ENCODE measurements at places on chromosomes 2 and 18.

- no peaks in the 10 kb centered on the region for H3K36me3 ChIP-seq
- no peak for DNase-seq
- no peaks in the 10 kb centered on the region for H3K4me1 ChIP-seq
- no peaks in the 10 kb centered on the region for H3K27me3 ChIP-seq
Measured at GRCh38 chr2:66134138-66134701, 300.7 kb upstream of the MEIS1 start.

- H3K36me3 ChIP-seq = peaks cover 10% of the 10 kb centered on the region
- no peak overlapping the region for H3K4me3 ChIP-seq
- H3K27ac ChIP-seq = no peak overlapping the region
Measured at GRCh38 chr18:70004696-70005095, 57.0 kb upstream of the CD226 start.

DNA sequence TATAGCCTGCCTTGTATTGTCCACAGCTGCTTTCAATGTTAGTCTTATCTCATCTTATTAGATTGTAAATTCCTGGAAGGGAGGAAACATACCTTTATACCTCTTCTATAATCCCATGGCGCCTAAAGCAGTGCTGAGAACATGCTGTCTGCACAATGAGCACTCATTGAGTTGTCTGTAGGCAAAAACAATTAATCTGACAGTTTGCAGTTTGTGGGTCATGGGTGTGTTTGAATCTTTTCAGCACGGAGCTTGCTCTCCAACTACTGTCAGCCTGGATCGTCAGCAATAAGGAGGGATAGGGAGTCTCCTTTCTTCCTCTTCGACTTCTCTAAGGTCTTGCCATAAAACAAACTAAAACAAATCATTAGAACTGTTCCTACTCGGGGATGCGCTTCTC, 26.5 kb upstream of the GREB1L start:
- DNase-seq = no peak
- H3K36me3 ChIP-seq = no peaks in the 10 kb centered on the region
- H3K4me3 ChIP-seq = no peak overlapping the region
- no peaks in the 10 kb centered on the region for H3K27me3 ChIP-seq
- H3K4me1 ChIP-seq = no peaks in the 10 kb centered on the region
- no peak overlapping the region for H3K27ac ChIP-seq

DNA sequence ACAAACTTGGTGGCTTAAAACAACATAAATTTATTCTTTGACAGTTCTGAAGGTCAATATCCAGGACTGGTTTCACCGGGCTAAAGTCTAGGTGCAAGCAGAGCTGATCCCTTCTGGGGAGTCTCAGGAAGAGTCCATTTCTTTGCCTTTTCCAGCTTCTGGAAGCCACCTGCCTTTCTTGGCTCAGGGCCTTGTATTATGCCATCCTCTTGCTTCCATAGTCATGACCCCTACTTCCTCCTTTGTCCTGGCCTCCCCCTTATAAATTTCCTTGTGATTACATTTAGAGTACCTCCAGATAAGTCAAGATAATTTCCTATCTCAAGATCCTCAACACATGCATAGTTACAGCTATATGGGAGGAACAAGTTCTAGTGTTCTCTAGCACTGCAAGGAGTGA, 1089.5 kb downstream of the LRP1B start:
- H3K27me3 ChIP-seq = no peaks in the 10 kb centered on the region
- H3K4me3 ChIP-seq = no peak overlapping the region
- no peaks in the 10 kb centered on the region for H3K36me3 ChIP-seq

DNA sequence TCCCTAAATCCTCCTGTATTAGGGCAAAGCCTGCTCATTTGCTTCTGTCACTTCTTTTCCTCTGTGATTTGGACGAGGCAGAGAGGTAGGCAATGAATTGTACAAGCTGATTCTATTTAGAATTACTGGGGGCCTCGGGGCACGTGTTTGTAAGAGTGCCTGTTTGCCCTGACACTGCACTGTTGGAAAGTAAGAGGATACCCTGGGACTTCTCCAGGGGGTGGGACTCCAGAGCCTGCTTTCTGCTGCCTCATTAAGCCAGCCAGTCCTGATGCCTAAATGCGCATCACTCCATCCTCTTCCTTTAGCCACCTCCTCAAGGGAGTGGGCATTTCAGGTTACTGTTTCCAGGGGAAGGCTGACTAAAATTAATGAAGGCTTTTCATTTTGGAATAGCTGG, 134.3 kb downstream of the TDRD15 start:
- no peak overlapping the region for H3K4me3 ChIP-seq
- H3K4me1 ChIP-seq = no peaks in the 10 kb centered on the region
- no peak overlapping the region for H3K27ac ChIP-seq
- no peak for DNase-seq
- H3K27me3 ChIP-seq = no peaks in the 10 kb centered on the region
- no peaks in the 10 kb centered on the region for H3K36me3 ChIP-seq

- H3K27me3 ChIP-seq = no peaks in the 10 kb centered on the region
- no peaks in the 10 kb centered on the region for H3K36me3 ChIP-seq
- no peak for DNase-seq
- H3K27ac ChIP-seq = no peak overlapping the region
- H3K4me3 ChIP-seq = no peak overlapping the region
Measured at GRCh38 chr2:134308474-134309385, 54.9 kb downstream of the MGAT5 start.

GRCh38 chr2:85716346-85716914, 22.3 kb downstream of the GNLY start:
- H3K36me3 ChIP-seq = no peaks in the 10 kb centered on the region
- DNase-seq = no peak
- peaks cover 16% of the 10 kb centered on the region for H3K4me1 ChIP-seq
- no peaks in the 10 kb centered on the region for H3K27me3 ChIP-seq

GRCh38 chr18:48753691-48754090, 197.1 kb downstream of the SMAD7 start:
- H3K4me1 ChIP-seq = peaks cover 16% of the 10 kb centered on the region
- no peaks in the 10 kb centered on the region for H3K27me3 ChIP-seq
- H3K36me3 ChIP-seq = peaks cover 4% of the 10 kb centered on the region

- H3K27ac ChIP-seq = peak overlapping the region; percentile 94
- no peaks in the 10 kb centered on the region for H3K27me3 ChIP-seq
- peak overlapping the region; percentile 92 for H3K4me3 ChIP-seq
Measured at GRCh38 chr18:51030537-51031258, 685 bp downstream of the SMAD4 start.

DNA sequence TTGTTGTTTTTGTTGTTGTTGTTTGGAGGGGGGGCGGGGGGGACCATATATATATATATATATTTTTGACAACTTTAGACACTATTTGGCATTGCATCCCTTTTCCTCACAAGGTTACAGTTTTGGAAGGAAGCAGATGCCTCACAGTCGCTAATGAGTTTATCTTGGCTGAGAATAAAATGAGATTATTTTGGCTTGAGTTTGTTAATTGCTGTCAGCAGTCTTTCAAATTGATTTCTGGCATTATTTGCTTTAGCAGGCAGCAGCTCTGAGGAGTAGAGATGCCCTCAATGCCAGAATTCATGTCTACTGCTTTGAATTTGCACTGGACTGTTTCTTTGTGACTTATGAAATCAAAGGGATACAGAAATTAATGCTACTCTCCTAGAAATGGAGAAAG, 595.2 kb upstream of the HNMT start:
- no peak for DNase-seq
- 0 out of 2 replicates have a peak, but pooled peaks cover 3% of the 10 kb centered on the region for H3K27me3 ChIP-seq
- H3K36me3 ChIP-seq = no peaks in the 10 kb centered on the region
- H3K4me1 ChIP-seq = peaks cover 8% of the 10 kb centered on the region
- no peak overlapping the region for H3K4me3 ChIP-seq

DNA sequence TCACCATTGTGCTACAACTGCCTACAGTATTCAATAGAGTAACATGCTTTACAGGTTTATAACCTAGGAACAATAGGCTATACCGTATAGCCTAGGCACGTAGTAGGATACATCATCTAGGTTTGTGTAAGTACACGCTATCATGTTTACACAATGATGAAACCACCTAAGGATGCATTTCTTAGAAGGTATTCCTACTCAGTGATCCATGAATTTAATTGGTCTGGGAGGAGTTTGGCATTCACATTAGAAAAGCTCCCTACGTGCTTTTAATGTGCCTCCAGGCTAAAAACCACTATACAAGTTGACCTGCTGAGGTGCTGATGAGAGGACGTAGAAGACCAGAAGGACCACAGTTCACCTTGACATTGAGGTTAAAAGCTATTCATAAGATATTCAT, 154.5 kb upstream of the LRRTM1 start:
- no peak overlapping the region for H3K4me3 ChIP-seq
- no peak overlapping the region for H3K27ac ChIP-seq
- DNase-seq = no peak

DNA sequence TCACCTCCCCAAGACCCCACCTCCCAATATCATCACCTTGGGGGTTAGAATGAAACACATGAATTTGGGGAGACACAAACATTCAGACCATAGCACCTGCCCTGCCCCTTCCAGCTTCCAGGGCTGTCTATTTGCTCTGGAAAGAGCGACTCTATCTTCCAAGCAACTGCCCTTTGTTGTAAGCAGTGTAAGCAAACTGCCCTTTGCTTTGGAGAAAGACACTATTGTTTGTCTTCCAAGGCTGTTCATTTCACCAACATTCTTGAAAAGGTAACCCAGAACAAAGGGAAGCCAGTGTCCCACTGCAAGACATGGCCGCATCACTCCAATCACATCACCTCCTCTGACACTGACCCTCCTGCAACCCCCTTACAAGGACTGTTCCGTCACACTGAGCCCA, 16.9 kb upstream of the SEH1L start:
- H3K27me3 ChIP-seq = no peaks in the 10 kb centered on the region
- no peaks in the 10 kb centered on the region for H3K36me3 ChIP-seq
- no peak overlapping the region for H3K27ac ChIP-seq
- H3K4me1 ChIP-seq = peaks cover 4% of the 10 kb centered on the region
- no peak for DNase-seq

GRCh38 chr2:156110890-156111289, 221.6 kb downstream of the NR4A2 start:
- H3K27me3 ChIP-seq = no peaks in the 10 kb centered on the region
- peak; percentile 20 for DNase-seq

DNA sequence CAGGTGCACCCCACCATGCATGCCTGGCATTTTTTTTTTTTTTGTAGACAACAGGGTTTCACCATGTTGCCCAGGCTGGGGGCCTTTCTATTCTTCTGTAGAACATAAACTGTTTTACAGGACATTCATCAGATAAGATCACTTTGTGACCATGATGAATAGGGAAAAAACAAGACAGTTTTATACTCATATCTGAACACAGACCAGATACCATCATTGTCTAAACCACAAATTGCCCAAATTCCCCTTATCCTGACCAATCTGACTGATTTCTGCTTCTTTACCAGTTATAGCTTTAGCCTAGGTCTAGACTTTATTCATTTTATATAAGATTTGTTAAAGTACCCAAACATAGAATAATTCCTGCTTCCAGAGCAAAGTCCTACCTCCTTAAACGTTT, 1699.3 kb upstream of the TMEFF2 start:
- H3K4me3 ChIP-seq = no peak overlapping the region
- H3K27me3 ChIP-seq = no peaks in the 10 kb centered on the region
- H3K36me3 ChIP-seq = no peaks in the 10 kb centered on the region
- H3K4me1 ChIP-seq = no peaks in the 10 kb centered on the region
- H3K27ac ChIP-seq = no peak overlapping the region

- no peaks in the 10 kb centered on the region for H3K4me1 ChIP-seq
- H3K36me3 ChIP-seq = no peaks in the 10 kb centered on the region
- no peak for DNase-seq
- peaks cover 15% of the 10 kb centered on the region for H3K27me3 ChIP-seq
Measured at GRCh38 chr2:30736461-30737325, 70.6 kb downstream of the CAPN13 start.

DNA sequence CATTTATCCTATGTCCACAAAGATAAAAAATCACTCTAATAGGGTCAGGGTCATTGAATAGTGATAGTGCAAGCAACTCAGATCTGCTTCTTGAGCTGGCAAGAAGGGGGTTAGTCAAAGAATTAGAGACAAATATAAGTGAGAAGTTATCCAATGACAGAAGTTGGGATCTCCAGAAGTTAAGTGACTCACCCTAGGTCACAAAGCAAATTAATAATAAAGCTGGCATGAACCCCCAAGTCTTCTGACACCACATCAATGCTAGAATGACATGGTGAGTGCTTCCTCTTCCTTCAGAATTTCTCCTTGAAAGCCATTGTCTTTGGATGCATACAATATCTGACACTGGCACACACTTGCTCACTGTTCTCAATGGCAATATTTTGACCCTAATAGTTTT, 343.5 kb downstream of the RIT2 start:
- no peaks in the 10 kb centered on the region for H3K27me3 ChIP-seq
- H3K4me3 ChIP-seq = no peak overlapping the region
- no peak for DNase-seq
- no peaks in the 10 kb centered on the region for H3K36me3 ChIP-seq

GRCh38 chr18:22924589-22924988, 8.5 kb upstream of the RBBP8 start:
- H3K27me3 ChIP-seq = no peaks in the 10 kb centered on the region
- H3K27ac ChIP-seq = no peak overlapping the region
- H3K36me3 ChIP-seq = no peaks in the 10 kb centered on the region
- no peaks in the 10 kb centered on the region for H3K4me1 ChIP-seq
- no peak for DNase-seq
- H3K4me3 ChIP-seq = no peak overlapping the region

DNA sequence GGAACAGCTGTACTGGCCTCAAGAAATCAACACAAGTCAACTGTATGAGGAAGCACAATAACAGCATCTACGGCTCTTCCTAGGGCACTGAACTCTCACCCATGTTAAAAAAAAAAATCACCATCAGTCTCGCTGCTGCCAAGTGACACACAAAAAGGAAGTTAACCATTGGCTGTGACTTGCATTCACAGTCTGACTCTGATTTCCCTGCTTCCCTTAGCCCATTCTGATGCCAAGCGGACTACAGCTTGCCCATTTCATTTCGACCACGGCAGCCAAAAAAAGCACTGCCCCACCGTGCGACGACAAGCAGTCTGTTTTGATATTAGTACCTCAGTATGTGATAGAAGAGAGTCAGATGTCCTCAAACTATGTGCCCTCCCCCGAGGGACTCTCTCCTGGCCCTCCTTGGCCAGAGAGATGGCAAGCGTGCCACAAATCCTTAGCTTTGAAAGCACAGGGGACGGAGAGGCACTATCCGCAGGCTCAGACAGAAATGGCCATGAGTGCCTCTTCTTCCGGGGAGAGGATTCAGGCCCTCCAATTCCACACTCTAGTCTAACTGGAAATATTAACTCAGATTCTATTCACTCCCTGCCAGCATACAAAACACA, 250.0 kb downstream of the TCF4 start:
- no peaks in the 10 kb centered on the region for H3K36me3 ChIP-seq
- peak overlapping the region; percentile 59 for H3K27ac ChIP-seq
- peak; percentile 55 for DNase-seq
- H3K4me3 ChIP-seq = peak overlapping the region; percentile 43
- H3K4me1 ChIP-seq = peaks cover 23% of the 10 kb centered on the region

- H3K4me1 ChIP-seq = peaks cover 11% of the 10 kb centered on the region
- H3K36me3 ChIP-seq = no peaks in the 10 kb centered on the region
- peaks cover 5% of the 10 kb centered on the region for H3K27me3 ChIP-seq
- no peak overlapping the region for H3K4me3 ChIP-seq
- no peak overlapping the region for H3K27ac ChIP-seq
- no peak for DNase-seq
Measured at GRCh38 chr2:64295326-64296139, 151.3 kb upstream of the PELI1 start.

All from GM23248 (cell line).